ENCODE measurements at places on chromosomes 4 and X.

DNA sequence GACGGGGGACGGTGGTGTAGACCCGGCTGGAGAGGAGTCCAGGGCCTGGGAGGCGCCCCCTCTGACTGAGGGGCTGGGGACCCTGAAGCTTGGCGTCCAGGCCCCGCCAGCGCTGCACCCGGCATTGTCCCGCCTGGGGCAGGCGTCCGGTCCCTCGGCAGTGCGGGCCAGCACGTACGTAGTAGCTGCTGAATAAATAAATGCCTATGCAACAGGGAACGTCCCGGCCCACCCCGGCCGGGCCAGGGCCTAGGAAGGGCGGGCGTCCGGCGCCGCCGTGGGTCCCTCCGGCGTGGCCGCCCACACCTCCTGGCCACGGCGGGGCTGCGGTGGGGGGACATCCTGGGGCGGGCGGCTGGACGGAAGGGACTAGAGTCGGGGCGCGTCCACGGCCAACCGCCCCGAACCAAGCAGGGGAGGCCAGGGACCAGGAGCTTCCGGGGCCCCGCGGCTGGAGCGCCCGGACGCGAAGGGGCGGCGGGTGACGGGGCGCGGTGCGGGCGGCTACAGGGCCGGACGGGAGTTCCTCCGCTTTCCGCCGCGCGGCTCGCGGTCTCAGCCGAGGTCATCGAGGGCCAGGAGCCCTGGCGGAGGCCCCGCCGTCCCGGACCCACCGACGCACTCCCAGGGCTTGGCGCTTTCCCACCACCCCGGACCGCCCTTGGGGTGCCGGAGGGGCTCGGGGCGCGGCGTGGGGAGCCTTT, 886 bp upstream of the WWC2 start:
- DNase-seq, result no peak

GRCh38 chr4:128538111-128538882, 250.7 kb upstream of the PGRMC2 start:
- DNase-seq, result no peak

GRCh38 chr4:67133162-67133561, 412.1 kb downstream of the CENPC start:
- no peak for DNase-seq

GRCh38 chrX:69555481-69556041, 51.4 kb downstream of the NALF2 start:
- DNase-seq, result no peak

DNA sequence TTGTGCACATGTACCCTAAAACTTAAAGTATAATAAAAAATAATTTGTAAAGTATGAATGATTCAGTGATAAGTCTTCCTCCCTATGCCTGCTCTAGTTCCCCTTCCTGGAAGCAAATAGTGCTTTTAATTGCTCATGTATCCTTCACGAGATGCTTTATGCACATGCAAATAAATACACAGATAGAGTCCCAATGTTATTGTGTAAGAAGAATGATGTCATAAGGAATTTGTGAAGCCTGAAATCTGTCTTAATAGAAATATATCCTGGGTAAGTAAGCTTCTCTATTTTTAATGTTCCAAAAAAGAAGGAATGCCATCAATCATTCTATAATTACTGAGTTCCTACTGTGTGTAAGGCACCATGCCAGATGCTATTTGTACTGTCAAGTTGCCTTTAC, 157.5 kb upstream of the SLC4A4 start:
- no peak for DNase-seq

- no peak for DNase-seq
Measured at GRCh38 chr4:82256718-82257117, 117.1 kb downstream of the HNRNPD start.

All from NCI-H2081 treated with DMSO at 0.1 percent for 48 hours (cell line).